Activated CD8-positive, alpha-beta memory T cell treated with anti-CD3 and anti-CD28 coated beads for 24 hours (primary cell): ENCODE measurements at places on chromosomes 6 and 20.

- no peak for DNase-seq
Measured at GRCh38 chr6:44219815-44220784, 3.3 kb upstream of the SLC29A1 start.

- DNase-seq = no peak
Measured at GRCh38 chr6:160955508-160956295, 35.9 kb upstream of the MAP3K4 start.

GRCh38 chr6:79111549-79111948 is 33.5 kb upstream of the PHIP start:
- DNase-seq = no peak

GRCh38 chr6:74946961-74947360 is 258.9 kb downstream of the COL12A1 start:
- DNase-seq = no peak

- DNase-seq = no peak
Measured at GRCh38 chr6:166747644-166748595, 120.9 kb upstream of the RPS6KA2 start.

- DNase-seq = no peak
Measured at GRCh38 chr6:158154816-158155215, 13.2 kb downstream of the SERAC1 start.

GRCh38 chr6:3147914-3148757 is 9.2 kb downstream of the TUBB2A start:
- no peak for DNase-seq

DNA sequence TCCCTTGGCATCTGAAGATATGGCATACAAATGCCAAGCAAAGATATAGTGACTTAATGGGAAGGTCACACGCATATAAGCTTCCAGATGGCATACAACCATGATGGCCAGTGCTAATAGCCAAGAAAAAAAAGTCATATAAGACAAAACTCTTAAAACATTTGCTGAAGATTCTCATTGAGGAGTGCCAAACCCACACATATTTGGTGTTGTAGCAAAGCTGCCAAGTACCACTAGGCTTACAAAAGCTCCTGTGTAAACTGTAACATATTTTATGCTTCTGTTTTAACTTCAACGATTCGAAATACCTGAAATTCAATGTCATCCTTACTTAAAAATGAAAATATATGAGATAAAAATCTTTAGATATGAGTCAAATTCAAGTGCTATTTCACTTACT is 123.0 kb downstream of the HMGCLL1 start:
- no peak for DNase-seq

GRCh38 chr6:141587482-141588266 is 545.1 kb upstream of the GJE1 start:
- no peak for DNase-seq

DNA sequence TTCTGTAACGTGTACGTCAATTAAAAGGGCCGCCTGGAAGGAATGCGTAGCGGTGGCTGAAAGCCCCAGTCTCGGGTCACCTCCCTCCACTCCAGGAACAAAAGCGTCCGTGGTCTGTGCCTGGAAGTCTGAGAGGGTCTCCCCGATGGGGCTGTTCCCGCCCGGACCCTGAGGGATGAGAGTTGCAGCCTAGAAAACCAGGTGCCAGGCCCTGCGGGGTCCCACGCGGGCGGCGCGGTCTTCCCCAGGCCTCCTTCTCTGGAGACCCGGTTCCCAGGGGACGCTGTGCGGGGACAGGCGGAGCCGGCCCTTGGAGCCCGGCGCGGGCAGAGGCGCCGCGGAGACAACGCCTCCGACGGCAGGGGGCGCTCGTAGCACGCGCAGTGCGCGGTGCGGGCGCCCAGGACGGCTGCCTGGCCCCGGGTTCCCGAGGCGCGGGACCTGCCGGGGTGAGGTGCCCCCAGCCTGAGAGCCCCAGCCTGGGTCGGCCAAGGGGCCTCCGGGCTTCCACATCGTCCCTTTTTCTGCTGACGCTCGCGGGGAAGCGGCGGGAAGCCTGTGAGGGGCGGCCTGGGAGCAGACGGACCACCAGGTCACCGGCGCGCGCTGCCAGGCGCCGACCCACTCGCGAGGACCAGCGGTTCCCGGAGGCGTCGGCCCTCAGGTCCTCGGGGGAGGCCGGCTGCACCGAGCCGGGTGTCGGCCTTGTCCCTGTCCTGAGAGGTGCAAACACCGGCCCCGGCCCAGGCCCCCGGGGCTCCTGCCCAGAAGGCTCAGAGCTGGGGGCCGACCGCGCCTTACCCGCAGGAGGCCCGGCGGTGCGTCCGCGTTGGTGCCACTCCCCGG is 5.3 kb upstream of the FOXC1 start:
- DNase-seq = peak; percentile 90

DNA sequence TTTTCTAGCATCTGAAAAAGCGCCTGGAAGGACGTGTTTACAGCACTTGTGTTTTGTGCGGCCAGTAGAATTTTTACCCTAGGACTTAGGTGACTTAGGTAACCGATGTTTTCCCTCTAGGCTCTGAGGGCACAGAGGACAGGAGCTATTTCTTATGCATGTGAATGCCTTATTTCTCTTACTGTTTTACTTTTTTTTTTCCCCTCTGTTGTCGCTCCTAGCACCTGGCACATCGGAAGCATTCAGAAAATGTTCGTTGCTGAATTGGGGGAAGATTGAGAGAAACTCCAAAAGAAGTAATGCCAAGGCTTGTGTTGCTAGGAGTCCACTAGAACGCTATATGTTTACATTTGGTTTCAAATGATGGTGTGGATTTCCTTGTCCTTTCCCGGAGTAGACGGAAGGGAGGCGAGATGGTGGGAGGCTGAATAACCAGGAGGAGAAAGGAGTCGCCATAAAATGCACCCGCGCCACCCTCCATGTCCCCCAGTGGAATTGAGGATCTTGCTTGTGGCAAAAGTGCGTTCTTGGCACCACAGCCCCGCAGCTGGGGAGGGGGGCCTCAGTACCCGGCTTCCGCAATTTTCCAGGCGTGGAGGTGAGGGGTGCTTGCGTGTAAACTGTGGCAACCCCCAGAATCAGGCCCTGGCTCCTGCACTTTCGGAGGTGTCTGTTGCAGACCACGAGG is 6.9 kb downstream of the OLIG3 start:
- DNase-seq = no peak

GRCh38 chr6:41147917-41148316 is 6.2 kb downstream of the TREML1 start:
- no peak for DNase-seq

- DNase-seq = peak; percentile 33
Measured at GRCh38 chr20:59667131-59667530, 62.8 kb downstream of the PHACTR3 start.

DNA sequence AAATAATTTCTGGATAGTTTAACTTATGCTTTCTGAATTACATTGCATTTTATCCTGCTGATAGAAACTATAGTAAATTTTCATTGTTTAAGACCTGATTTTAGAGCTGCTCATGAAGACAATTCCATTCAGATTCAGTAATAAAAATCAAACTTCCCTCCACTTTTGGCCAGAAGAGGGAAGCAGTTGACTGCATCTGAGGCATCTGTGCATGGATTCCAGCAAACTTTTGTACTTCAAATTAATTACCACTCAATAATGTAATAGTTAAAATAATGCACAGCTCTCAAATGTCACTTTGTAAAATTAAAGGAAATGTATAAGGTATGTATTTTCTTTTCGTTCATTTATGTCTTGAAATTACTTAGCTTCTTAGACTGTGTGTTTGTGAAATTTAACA is 64.2 kb upstream of the SLC35B3 start:
- DNase-seq = no peak

DNA sequence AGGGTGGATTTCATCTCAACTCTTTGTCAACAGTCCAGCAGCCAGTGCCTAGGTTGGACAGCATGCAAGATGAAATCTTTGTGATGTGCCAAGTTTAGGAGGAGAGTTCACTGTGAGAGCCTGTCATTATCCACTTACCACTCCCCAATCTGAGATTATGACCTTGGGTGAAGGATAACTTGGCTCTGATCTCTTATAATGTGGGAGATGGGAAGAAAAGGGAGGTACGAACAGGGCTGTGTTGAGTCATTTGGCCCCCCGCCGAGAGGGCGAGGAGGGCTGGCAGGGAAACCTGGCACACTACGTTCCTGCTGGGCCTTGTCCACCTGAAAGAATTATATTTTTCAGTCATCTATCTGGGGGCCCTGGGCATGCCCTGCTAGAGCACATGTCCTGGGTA is 35.8 kb downstream of the LAMA4 start:
- DNase-seq = no peak

GRCh38 chr6:150936021-150936555 is 70.6 kb downstream of the MTHFD1L start:
- DNase-seq = no peak

- no peak for DNase-seq
Measured at GRCh38 chr20:47765691-47766594, 19.3 kb downstream of the SULF2 start.

DNA sequence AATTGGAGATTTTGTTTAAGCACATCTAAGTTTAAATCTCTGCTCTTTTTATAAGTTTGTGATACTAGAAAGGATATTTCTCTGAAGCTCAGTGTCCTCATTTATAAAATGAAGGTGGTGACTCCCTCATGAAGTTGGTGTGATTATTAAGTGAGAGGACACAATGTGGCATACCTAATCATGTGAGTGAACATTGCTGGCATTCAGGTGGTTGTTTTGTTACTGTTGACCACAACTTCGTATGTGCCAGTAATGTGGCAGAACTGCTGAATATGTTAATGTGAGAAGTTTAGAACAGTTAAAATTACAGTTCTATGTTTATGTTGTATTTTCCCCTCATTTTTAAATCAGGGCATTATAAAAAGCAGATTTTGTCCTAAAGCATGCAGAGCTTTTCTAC is 127.2 kb downstream of the STXBP5 start:
- no peak for DNase-seq

DNA sequence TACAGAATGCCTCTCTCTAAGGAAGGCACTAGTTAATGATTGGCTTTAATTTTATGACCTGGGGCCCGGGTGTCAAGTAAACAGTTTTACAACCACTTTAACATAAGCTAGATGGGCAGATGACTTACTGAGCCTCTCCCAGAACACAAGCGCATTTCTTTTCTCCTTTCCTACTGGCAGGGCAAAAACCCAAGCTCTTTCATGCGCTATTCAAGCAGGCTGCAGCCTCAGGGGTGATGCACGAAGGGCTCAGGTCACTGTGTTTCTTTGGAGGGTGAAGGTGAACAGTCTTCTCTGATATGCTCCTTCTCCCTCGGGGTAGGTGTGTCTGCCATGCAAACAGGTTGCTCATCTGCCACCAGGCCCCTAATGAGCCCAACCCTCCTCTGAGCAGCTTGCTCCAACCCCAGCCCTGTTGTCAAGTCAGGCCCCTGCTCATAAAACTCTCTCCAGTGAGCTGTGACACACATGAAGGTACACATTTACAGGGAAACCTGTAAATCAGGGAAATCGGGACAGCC is 73.5 kb upstream of the CDH4 start:
- no peak for DNase-seq

GRCh38 chr6:141482796-141483597 is 649.7 kb upstream of the GJE1 start:
- no peak for DNase-seq

GRCh38 chr6:19755181-19755580 is 82.0 kb upstream of the ID4 start:
- no peak for DNase-seq

- no peak for DNase-seq
Measured at GRCh38 chr6:108755257-108756240, 92.7 kb upstream of the ARMC2 start.

DNA sequence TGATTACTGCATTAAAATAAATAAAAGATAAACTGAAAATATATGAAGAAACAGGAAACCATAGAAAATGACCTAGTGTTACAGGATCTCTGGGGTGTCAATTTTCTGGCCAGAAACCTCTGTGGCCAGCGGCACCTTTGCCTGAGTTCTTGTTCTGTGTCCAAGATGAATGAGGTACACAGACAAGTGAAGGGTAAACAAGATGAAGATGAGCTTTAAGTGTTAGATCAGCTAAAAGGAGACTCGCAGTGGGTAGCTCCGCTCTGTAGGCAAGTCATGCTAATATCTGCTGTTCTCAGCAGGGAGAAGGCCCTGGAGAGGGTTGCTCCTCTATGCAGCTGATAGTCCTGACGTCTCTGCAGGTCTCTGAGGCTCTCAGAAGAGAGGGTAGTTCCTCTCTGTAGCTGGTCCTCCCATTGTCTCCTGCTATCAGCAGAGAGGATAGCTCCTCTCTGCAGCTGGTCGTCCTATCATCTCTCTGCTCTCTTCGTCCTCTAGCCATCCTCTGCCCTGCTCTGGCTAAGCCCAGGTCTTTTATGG is 35.9 kb upstream of the TBC1D22B start:
- no peak for DNase-seq

DNA sequence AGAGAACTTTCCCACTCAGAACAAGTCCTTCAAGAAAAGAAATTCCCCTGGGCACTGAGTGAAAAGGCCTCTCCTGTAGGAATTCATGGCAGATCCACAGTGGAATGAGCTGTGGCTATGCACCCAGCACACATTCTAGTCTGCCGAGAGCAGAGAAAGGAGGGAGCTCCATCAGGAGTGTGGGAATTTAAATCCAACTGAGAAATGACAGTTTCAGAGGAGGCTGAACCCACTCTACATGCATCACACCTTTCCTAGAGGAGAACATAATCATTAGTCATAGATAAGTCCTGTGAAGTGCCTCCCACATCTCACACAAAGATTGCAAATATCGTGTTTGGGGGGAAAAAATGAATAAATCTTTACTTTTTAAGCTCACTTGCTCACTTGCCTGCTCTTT is 530.2 kb upstream of the HTR1E start:
- DNase-seq = no peak

DNA sequence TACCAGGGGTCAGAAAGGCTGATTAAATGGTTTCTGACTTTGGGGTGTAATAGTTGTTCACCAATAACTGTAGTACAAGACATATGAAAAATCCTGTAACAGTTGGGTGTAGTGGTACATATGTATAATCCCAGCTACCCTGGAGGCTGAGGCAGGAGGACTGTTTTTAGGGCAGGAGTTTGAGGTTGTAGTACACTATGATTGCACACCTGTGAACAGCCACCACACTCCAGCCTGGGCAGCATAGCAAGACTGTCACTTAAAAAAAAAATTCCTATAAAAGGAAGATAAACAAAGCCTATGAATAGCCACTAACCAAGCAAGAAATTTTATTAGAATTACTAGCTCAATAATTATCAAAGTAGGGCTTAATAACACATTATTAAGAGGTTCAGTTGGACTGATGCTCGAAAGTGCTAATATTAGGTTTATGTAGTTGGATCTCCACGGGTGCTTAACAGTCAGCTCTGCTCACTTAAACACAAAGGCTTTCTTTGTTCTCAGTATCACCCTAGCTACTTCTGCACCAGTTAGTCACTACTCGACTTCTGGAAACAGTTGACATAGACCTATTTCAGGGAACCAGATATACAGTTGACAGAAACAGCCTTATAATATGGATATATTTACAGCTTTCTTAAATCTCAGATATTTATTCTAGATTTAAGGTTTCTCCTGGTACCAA is 113.0 kb downstream of the MTFR2 start:
- DNase-seq = no peak

- no peak for DNase-seq
Measured at GRCh38 chr6:123898665-123899064, 95.0 kb downstream of the NKAIN2 start.

DNA sequence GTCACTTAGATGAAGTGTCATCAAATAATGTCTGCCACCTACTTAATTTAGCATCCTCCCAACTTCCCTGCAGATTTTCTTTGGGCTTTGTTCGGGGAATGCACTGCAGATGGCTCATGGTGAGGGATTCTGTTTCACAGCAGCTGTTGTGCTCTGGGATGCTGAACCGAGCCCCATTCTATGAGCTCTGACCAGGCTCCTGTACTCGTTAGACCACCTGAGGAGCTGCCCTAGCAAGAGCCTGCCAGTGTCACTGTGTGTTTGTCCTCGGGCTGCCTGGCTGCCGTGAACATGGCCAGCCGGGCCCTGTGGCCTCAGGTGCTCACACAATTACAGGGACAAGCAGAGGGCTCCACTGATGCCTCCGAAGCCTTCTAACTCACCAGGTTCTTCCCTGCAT is 238.8 kb upstream of the ECI2 start:
- DNase-seq = peak; percentile 15
